CD4-positive, CD25-positive, alpha-beta regulatory T cell (primary cell): ENCODE measurements at places on chromosomes 4 and X. TPM values are rescaled to one million over a fixed set of nuclear protein-coding genes. Genes with fewer than 3 reads are reported as not detected.

DNA sequence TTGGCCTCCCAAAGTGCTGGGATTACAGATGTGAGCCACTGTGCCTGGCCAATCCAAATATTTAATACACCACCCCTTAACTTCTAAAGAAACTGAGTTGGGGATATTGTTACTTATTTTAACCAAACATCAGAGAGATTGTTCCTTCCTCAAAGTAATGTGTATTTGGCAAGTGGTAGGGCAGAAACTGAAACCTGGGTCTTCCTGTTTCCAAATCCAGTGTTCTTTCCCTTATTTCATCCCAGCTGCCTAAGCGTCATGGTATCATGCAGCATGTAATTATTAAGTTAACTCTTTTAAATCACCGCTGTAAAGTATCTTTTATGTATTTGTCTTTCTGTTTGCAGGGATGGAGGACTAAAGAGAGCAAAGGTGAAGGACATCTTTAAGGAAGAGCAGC, 68.4 kb downstream of the GPAT3 start:
- no peaks in the 10 kb centered on the region for H3K27me3 ChIP-seq
- no peaks in the 10 kb centered on the region for H3K4me1 ChIP-seq
- H3K4me3 ChIP-seq = no peak overlapping the region

DNA sequence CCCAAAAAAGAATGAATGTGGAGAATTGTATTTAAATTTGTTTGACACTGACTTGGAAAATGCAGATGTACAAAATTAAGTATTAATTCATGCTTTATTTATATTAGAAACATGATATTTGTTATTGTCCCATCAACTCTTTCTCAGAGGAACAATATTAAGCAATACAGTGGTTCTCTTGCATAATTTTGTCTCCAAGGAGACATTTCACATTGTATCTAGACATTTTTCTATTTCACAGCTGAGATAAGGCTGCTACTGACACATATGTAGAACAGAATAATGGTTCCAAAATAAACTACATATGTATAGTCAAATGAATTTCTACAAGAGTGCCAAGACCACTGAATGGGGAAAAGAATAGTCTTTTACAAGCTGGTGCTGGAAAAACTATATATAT, 427.9 kb upstream of the SPANXN1 start:
- no peak for DNase-seq
- H3K4me3 ChIP-seq = no peak overlapping the region
- H3K36me3 ChIP-seq = no peaks in the 10 kb centered on the region

- H3K27ac ChIP-seq = no peak overlapping the region
- H3K27me3 ChIP-seq = peaks cover 18% of the 10 kb centered on the region
- DNase-seq = no peak
- H3K4me1 ChIP-seq = peaks cover 3% of the 10 kb centered on the region
Measured at GRCh38 chr4:38868059-38868960, 704 bp downstream of the FAM114A1 start.

- no peaks in the 10 kb centered on the region for H3K4me1 ChIP-seq
- peaks cover 51% of the 10 kb centered on the region for H3K36me3 ChIP-seq
- no peak overlapping the region for H3K4me3 ChIP-seq
- no peaks in the 10 kb centered on the region for H3K27me3 ChIP-seq
- no peak for DNase-seq
Measured at GRCh38 chr4:26432419-26432818, 57.9 kb downstream of the CCKAR start.

Gene TCEAL3
- 7.0 TPM for polyA plus RNA-seq
